Cortex of kidney (tissue), 1 donor: ENCODE measurements at places on chromosomes 13 and 19.

- DNase-seq, result no peak
Measured at GRCh38 chr13:23778002-23778652, 111.1 kb downstream of the MIPEP start.

GRCh38 chr13:44052780-44053184, 173.1 kb downstream of the LACC1 start:
- no peak for DNase-seq

- DNase-seq, result no peak
Measured at GRCh38 chr13:32589471-32589870, 3.2 kb downstream of the PDS5B start.

- no peak for DNase-seq
Measured at GRCh38 chr19:9306443-9306842, 3.2 kb downstream of the ZNF699 start.

DNA sequence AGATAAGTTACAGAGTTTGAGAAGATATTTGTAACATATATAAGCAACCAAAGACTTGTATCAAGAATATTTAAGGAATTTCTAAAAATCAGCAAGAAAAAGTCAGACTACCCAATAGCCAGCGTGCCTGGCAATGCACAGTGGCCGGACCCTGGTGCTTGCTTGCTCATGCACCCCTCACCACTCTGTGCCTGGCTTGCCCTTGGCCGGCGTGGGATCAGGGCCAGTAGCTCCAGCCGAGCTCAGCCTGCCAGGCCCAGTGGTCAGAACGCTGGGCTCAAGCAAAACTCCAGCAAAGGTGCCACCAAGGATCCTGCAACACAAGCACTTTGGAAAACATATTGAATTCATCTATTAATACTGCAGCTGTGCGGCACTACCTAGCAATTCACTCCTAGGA, 95.1 kb downstream of the KATNAL1 start:
- DNase-seq, result no peak

DNA sequence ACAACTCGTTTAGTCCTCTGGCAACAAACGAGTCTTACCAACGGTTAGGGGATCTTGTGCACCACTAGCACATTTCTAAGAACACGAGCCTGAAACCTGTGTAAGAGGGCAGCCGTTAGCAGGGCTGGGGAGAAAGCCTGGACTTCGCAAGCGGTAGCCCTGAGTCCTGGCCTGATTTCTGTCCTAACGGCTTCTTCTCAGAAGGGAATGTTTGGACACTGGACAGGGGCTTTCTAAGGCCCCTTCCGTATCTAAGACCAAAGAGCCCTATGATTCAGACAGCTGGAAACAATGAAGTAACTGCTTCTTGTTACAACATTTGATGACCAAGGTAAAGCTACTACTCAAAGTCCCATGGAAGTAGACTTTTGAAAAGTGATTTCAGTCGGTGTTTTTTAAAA, 2.2 kb downstream of the ANKRD10 start:
- DNase-seq, result no peak

- DNase-seq, result no peak
Measured at GRCh38 chr13:22629374-22629773, 551.4 kb upstream of the SGCG start.

DNA sequence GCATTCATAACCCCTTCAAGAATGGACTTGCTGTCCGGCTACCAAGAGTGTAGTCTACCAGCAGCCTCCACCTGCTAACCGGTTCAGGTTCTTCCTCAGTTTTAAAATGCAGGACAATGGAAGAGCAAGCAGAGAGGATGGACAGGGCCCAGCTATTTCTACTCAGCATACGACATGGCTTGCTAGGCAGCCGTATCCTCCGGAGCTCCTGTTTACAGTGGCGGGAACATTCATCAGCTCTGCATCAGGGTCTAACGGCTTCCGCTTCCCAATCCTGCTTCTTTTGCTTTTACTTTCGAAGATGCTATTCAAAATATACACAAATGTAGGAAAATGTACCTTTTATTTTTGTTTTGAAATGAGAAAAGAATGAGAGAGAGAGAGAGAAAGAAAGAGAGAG, 118.5 kb downstream of the TRPC4 start:
- no peak for DNase-seq

DNA sequence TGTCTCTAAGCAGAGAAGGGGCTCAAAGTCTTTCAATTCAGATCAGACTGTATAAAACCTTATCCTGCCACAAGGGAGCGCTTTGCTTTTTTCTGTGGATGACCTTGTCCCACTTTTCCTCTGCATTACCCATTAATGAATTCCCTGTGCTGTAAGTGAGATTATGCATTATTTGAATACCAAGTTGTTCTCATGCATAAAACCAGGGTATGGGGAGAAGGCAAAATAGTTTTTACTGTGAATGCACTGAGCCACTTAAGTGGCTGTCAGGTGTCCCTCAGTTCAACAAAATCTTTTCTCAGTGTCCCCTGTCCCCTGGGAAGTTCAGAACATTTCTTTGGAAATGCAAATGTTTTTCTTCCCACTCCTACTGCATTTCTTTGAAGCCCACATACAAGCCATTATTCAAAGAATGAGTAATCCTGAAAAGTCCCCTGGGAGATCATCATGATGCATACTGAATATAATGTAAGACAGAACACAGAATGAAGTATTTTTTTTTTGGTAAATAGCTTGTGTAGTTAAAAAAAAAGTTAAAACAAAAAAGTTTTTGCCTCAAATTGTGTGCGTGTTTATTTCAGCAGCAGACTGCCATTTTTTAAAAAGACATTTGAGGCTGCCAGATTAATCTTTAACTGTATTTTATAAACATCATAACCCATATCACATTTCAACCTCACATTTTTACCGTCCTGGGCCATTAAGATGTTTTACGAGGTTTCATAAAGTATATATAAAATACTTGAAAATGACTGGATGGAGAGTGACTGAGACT, 506.7 kb upstream of the PCDH9 start:
- no peak for DNase-seq

DNA sequence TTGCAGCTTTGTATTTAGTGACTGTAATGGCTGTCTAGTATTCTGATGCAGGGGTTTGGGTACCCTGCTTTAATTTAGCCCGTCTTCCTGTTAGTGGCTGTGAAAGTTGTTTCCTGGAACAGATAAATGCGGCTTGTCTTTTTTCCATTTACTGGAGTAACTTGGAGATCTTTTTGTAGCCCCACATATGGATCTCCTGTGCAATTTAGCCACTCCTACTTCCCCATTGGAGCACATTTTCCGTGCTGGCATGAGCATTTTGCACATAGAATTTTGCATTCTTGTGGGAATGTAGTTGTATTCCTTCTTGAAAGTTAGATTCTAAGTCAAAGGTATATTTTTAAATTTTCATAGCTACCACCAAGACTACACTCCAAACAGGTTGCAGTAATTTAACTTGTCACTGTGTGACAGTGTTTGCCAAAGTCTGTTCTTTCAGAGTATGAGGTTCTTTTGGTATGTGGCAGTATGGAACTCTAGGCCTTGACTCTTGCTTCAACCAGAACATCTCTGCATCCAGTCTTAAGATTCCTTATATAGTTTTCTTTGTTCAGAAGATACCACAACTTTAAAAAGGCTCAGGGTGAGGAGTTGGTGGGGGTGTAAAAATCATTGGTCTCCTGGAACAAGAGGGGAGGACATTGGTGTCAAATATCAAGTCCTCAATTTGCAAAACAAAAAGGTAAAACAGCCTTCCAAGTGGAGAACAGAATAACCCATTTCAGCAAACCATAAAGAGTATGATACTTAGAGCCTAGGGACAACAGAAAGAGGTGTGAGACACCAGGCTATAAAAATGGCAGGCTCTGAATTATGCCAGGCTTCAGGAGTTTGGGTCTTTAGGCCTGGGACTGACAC, 21.1 kb upstream of the CCDC97 start:
- DNase-seq, result no peak

- DNase-seq, result no peak
Measured at GRCh38 chr13:28478127-28478526, 16.8 kb downstream of the FLT1 start.

DNA sequence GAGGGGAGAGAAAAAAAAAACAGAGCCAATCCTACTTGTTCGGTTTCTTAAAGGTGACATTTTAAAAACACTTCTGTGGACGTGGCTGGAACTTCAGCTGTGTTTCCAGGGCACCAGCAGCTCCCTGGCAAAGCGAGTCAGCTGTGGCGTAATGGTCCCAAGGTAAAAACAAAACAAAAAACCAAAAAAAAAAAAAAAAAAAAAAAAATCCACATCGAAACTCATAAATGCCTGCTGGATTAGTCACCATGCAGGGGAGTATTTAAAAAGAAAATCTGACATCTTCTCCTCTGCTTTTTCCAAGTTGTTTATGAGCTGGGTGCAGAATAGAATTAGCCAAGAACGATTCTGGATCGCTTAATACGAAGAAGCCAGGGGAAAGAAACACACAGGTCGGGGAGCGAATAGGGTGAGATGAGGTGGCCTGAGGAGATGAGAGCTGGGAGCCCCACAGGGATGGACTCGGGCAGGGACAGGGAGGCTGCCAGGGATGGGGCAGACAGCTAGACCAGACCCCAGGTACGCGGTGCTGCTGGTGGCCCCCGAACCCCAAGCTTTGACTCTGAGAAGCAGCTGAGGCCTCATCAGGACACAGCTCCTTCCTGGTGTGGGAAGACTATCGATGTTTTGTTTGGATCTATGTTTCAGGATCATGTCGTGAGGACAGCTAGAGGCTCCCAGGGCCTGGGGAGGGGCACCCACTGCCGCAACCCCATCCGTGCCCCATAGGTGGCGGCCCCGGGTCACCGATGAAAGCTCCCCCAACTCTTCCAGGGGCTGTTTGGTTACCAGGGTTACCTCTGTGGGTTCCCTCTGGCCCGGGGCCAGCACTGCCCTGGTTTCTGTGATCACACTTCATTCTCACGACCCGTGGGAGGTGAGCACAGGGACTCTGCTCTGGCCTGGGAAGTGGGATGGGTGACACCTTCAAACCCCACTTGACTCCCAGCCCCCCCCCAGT, 3.1 kb upstream of the CTXN1 start:
- no peak for DNase-seq

DNA sequence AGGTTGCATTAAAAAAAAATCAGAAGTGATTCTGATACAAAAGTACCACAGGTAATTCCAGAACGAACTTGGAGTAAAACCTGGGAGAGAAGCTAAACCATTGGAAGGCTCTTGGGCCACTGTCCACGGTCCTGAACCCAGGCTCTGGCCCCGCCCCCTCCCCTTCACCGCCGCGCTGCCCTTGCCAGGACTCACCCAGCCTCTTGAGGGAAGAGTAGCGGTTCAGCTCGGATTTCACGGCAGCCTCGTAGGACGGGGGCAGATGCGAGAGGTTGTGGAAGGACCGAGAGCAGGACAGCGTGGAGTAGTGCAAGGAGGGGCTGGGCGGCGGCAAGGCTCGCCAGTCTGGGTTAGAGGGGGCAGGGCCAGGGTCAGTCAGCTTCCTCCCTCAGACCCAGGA, 5.7 kb downstream of the SHISA7 start:
- DNase-seq, result no peak

- DNase-seq, result no peak
Measured at GRCh38 chr13:97279913-97280312, 57.8 kb downstream of the MBNL2 start.

- DNase-seq, result no peak
Measured at GRCh38 chr13:98581971-98582702, 5.2 kb upstream of the STK24 start.

- peak; percentile 32 for DNase-seq
Measured at GRCh38 chr13:49247643-49248621, at the start of gene CDADC1. Gene CDADC1, plus strand, starts transcription at chr13:49247925. Its CDS starts 113 bp downstream, at chr13:49248038.

DNA sequence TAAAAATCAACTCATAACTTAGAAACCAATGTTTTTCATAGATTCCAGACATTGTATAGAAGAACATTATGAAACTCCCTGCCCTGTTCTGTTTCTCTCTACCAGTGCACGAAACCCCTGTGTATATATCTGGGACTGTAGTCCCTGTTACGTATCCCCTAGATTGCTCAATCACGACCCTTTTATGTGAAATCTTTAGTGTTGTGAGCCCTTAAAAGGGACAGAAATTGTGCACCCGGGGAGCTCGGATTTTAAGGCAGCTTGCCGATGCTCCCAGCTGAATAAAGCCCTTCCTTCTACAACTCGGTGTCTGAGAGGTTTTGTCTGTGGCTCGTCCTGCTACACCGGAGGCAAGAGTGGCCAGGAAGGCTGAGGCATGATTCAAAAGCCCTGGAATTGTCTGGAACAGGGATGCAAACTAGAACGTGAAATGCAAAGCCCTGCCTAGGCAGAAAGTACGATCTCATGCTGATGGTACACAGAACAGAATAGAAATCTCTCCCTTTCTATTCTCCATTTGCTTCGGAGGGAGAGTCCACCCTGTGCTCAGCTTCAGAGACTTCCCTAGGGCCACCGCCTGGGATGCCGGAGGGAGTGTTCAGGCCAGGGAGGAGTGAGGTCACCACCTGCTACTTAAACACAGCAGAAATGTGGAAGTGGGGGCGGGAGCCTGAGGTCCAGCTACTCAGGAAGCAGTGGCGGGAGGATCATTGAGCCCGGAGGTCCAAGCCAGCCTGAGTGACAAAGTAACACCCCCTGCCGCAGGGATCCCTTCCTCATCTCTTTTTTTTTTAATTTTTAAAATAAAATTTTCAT, 758 bp upstream of the ZNF888 start:
- no peak for DNase-seq

DNA sequence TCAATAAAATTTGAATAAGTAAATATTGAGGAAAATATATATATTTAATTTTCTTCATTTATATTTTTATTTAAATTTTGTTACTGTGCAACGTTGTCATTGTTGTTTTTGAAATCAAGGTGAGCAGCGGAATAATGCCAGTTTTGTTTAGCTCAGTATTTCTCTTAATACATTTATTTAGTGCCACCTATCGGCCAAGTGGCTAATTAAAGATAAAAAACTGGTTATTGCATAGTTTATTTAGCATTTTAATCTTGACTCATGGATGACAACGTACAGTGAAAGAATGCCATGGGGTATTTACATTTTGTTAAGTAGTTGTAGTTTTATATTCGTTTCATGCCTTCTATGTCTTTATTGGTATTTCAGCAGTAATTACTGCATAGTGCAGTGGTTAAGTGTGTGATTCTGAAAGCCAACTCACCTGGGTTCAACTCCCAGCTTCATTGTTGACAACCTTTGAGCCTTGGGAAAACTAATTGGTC, 265.9 kb downstream of the MYO16 start:
- no peak for DNase-seq

DNA sequence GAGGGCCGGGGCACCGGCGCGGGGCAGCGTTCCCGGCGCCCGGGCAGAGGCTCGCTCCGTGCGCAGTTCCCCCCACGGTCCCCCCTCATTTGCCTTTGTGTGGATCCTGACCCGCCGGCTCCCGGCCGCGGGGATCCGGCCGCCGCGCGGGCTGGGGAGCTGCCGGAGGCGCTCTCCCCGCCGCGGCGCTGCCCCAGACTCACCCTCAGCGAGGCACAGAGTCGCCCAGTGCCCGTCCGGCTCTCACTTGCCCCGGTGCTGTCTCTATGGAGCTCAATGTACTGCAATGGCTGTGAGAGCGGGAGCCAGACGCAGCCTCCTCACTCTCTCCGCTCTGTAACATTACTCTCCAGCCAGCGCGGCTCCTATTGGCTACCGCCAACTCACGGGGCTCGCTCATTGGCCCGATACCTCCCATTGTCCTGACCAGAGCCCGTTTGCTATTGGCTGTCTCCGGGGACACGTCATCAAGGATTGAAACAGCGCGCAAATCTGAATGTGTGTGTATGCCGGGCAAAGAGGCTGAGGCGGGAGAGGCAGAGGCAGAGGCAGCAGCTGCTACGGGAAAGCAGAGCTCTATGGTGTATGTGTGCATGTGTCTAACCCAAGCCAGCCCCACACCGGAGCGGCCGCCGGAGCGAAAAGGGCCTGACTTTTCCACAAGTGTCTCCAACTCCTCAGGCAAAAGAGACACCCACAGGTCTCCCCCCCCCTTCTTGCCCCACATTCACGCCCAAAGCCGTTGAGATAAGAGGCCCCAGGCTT, at the start of gene HMGB1:
HMGB1 (minus strand) TSS at position 344 of the 765 bp plus-strand sequence. CDS start 2,256 bp downstream, outside the sequence.
- no peak for DNase-seq
